ENCODE measurements at places on chromosomes 16 and 17.

DNA sequence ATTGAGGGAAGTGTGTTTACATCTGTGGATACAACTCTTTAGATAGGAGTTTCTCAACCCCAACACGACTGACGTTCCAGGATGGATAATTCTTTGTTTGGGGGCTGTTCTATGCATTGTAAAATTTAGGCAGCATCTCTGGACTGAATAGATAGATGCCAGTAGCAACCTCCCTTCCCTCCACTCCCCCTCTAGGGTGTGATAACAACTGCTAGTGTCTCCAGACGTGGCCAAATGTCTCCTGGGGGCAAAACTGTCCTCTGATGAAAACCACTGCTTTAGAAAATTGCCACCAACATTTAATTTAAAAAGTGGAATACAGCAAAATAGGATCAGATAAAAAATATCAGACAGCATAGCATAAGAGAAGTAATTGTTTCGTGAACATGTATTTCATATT lies 79.9 kb downstream of the HS3ST3A1 start:
- no peak for DNase-seq

DNA sequence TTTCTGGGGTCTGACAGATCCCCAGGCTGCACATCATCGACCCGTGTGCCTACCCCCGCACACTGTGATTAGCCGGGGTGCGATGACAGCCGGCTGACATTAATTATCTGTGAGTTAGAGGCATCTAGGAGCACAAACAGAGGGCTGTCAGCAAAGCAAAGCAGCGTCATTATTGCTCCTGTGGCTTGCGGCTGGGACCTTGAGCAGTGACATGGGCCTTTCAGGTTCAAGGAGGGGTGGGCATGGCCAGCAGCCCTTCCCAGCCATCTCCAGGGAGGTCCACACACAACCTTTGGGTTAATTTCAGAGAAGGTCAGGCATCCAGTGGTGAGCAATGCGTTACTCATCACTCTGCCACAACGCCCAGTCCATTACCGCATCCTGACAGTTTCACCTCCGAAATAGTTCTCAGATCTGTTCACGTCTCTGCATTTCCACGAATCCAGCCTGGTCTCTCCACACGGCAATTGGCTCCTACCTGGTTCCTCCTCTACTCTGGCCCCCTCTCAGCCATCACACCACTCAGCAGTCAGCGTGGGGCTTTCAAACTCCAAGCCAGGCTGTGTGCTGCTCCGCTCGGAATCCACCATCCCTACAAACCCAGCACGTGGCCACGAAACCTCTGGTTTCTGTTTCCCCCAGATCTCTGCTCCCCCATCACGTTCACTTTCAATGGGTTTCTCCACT lies 249.7 kb upstream of the C16orf82 start:
- no peak for DNase-seq

GRCh38 chr17:48244814-48245213 lies 137.2 kb downstream of the SNX11 start:
- DNase-seq, result no peak

DNA sequence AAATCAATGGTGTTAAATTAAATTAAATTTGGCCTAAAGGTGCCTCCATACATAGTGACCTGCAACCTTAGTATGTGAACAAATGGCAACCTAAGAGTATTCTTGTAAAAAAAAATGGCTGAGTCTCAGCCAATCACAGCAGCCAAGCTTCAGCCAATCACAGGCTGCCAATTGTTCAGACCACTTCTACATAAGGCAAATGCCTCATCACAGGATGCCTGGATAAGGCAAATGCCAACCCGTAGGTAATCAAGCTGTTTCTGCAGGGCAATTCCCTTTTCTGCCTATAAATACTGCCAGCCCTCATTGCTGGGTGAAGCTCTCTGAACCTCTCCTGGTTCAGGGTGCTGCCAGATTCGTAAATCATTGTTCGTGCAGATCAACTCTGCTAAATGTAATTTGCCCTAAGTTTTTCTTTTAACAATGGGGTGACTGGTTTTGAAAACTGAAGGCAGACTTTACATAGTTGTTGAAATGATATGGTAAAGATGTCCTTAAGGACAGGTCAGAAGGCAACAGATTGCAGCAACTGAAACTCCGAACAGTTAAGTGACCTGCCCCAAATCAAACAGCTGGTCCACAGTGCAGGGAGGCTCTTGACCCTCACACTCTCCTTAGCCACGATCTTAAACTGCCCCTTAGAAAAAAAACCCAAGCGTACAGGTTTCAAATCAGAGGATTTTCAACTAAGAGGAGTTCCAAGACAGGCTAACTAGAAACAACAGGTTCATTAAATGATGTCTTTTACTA lies 50.3 kb downstream of the N4BP1 start:
- no peak for DNase-seq

DNA sequence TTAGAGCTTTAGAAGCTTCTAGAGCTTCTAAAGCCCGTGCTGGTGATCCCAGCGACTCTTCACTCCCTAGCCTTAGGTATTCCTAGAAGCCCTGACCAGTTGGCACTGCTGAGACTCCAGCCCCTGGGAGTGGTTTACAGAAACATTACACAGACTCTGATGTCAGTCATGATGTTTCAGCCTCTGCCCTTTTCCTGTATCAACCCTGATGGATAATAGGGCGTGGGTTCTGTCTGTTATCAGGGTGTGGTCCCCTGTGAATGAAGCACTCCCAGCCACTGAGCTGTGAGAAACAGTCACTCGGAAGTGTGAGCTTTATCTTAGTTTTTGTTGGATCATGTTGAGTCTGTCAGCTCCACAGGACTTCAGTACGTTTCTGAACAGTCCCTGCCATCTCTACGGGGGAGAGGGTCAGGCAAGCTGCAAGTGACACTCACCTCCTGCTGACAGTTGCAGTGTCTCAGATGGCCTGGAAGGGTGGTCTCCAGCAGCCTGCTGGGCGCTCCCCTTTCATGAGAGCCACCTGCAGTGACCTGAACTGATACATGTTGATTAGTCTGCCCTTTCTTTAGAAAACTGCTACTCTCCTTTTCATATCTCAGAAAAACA lies 12.8 kb downstream of the GOSR2 start:
- no peak for DNase-seq

- no peak for DNase-seq
Measured at GRCh38 chr17:33679595-33679994, 386.5 kb upstream of the ASIC2 start.

GRCh38 chr17:20210614-20211013 lies 201.5 kb downstream of the SPECC1 start:
- DNase-seq, result no peak

DNA sequence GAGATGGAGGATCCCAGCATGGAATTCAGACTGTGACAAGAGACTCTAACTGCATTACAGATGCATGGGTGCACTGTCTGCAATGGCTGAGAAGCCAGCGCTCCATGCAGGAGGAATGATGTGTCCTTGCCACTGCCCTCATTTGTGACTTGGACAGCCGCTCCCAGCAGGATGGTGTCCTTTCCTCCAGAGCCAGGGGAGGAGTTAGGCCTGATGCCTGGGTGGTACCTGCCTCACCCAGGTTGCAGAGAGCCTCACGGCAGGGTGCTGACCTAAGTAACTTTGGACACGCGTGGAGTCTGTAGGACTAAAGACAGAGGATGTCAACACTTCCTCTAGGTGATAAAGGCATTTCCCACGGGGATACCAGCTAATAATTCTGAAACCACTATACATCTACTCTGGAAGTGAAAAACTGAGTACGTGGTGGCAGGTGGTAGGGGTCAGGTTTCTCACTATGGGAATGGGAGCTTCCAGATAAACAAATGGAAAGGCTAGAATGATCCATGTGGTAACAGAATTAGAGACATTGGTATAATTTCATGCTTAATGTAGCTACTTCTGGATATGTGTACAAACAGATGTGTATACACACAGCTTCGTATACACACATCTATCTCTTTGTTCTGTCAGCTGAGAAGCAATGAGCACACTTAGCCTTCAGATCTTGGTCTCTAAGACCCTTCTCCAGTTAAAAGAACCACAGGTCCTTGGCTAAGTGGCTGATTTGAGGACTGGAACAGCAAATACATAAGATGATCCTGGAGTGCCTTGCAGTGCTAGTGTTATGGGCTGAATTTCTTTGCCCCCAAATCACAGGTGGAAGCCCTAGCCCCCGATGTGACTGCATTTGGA lies 13.7 kb upstream of the CSNK1D start:
- no peak for DNase-seq

GRCh38 chr17:5545051-5545987 lies 39.0 kb downstream of the NLRP1 start:
- DNase-seq, result no peak

DNA sequence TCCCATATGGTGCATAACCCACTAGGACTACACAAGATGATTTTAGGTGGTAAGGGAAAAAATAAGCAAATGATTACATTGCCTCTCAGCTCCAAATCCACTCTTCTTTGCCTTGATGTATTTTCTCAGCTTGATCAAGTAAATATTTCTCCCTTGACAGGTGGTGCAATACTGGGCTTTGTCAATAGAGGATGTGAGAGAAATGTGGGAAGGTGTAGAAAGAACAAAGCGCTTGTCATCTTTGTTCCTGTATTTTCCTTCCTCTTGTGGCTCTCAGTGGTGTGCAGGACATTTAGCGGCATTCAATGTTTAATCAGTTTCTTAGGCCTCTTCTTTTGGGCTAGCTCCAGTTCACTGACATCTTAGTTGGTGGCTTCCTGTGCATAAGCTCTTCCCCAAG lies 1165.8 kb upstream of the GOT2 start:
- no peak for DNase-seq

- DNase-seq, result peak; percentile 31
Measured at GRCh38 chr17:4739122-4740024, at the start of the genes CXCL16 and ZMYND15. Gene CXCL16, minus strand, starts transcription at chr17:4739928. Its CDS starts 589 bp downstream, at chr17:4739339. Gene ZMYND15, plus strand, starts transcription at chr17:4739833. Its CDS starts 716 bp downstream, at chr17:4740549.

DNA sequence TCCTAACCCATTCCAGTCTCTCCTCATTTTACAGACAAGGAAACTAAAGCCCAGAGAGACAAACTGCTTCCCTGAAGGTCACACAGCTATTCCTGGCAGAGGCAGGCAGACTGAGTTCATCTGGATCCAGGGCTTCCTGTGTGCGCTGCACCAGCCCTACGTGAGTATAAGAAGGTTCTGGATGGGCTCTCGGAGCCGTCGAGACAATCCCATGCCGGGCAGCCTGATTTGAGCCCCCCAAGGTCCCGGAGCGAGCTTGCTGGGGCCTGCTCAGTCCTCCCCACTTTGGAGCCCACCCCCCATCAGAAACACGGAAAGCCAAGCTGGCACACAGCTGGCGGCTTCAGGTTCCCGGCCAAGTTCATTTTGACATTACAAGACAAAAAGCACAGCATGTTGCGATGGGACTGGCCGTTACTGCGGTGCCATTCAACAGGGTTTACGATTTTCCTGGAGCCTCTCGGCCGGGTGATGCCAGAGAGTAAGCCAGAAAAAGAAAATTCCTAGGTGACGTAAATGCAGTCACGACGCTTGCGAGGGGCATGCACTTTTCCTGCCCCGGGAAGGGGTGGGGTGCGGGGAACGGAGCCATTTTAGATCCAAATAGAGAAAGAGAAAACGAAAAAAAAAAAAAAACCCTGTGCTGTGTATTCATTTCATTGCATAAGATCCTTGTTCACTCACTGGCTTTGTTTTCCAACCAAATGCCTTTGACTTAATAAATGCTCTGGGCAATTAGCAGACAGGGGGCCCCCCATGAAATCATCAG lies 167.1 kb upstream of the FOXF1 start:
- DNase-seq, result no peak

DNA sequence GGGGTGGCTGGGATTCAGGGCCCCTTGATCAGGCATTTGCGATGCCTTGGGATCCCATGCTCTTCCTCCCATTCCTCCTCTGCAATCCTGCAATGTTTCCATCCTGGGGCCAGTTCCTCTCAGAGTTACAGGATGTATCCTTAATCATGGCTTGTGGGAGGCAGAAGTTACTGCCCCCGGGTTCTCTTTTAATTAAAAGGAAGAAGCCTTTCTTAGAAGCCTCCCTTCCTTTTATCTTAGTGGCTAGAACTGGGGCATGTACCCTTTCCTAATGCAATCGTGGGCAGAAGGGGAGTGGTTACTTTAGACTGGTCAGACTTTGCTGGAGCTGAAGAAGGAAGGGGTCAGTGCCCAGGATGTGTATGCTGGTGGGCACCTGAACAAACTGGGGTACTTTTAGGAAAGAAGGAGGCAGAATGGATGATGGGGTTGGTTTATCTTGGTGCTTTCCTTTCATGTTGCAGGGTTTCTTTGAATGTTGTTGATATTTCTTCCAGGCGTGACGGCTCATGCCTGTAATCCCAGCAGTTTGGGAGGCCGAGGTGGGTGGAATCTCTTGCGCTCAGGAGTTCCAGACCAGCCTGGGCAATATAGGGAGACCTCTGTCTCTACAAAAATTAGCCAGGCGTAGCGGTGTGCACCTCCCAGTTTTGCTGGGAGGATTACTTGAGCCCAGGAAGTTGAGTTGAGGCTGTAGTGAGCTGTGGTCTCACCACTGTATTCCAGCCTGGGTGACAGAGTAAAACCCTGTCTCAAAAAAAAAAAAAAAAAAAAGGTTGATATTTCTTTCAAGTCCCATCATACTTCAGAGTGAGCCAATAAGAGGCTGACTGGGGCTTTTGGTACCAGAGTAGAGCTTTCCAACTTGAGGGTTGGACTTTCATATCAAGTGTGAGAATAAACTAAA lies 13.2 kb upstream of the SPN start:
- no peak for DNase-seq

DNA sequence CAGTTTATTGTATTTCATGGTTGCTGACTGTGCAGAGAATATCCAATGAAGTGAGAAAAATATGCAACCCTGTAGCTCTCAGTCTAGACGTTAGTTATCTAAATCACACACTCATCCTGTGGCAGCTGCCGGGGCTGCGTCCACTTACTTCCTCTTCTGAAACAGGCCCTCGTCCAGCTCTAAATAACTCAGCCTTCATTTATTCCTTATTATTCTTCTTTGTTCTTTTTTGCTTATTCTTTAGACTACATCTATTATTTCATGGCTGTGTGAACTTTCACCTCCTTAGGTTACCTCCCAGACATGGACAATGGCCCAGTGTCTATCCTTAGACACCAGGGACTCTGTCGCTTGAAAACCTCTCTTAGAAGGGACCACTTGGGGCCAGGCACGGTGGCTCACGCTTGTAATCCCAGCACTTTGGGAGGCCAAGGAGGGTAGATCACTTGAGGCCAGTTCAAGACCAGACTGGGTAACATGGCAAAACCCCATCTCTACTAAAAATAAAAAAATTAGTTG lies 3.4 kb upstream of the THUMPD1 start:
- DNase-seq, result no peak

DNA sequence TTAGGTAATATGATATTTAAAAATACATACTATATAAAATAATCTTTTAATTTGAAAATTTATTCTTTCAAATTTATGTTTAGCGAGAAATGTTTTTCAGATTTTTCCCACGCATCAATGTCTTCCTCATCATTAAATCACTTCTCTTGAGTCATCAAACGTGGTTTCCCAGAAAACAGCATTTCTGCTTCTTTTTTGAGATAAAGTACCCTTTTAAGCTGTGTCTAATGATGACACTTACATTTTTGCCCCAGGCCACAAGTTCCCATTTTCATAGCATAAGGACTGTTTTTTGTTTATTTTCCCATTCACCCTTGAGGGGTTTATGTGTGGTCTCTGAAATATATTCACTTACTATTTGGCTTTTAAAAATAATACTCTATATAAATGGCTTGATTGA lies 139.0 kb upstream of the HS3ST3A1 start:
- DNase-seq, result no peak
